Kidney glomerular epithelial cell (primary cell): ENCODE measurements at places on chromosomes 6 and 20.

GRCh38 chr6:8736156-8736895, 301.0 kb upstream of the SLC35B3 start:
- DNase-seq, result no peak

DNA sequence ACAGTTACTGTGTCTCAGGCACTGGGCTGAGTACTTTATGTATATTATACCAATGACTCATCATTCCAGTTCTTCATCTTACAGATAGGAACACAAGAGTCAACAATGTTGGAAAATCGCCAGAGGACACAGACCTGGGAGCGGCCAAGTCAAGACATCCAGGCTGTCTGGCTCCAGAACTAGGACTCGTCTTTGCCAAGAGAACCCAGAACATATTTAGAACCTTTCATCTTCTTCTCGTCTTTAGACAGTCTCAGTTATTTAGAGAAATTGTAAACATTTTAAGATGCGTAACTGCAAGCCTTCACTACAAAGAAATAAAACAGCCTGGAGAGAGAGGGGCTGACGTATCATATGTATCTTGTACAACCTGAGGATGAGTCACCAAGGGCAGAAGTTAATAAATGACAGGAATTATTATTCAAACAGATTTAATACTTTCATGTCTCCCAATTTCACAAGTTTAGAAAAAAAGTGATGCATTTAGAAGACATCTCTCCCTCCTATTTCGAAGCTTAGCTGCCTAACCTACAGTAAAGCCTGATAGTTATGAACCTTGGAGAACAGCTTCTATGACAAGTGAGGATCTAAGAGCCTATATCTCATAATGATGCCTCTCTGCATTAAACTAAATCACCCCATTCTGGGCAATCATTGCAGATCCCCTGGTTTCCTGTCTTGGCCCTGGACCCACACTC, 43.4 kb downstream of the SLC22A3 start:
- peak; percentile 50 for DNase-seq

DNA sequence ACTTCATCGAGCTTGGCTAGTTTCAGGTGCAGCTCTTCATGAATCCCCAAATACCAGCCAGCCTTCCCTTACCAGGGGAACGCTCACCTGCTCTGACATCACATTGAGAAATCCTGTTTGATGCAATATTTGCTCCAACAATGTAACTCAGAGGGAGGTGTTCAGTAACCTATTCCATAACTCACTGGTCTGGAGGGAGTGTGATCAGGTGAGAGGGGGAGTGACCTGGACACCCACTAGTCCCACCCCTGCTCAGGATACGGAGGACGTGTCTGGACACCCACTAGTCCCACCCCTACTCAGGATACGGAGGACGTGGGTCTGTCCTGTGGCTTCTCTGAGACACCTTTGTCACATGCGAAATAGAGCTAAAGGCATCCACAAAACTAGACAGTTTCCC, 70.3 kb downstream of the HUS1B start:
- no peak for DNase-seq

GRCh38 chr6:113160306-113161017, 696.7 kb upstream of the MARCKS start:
- no peak for DNase-seq

GRCh38 chr6:108473197-108473596, 87.5 kb upstream of the FOXO3 start:
- DNase-seq, result no peak

DNA sequence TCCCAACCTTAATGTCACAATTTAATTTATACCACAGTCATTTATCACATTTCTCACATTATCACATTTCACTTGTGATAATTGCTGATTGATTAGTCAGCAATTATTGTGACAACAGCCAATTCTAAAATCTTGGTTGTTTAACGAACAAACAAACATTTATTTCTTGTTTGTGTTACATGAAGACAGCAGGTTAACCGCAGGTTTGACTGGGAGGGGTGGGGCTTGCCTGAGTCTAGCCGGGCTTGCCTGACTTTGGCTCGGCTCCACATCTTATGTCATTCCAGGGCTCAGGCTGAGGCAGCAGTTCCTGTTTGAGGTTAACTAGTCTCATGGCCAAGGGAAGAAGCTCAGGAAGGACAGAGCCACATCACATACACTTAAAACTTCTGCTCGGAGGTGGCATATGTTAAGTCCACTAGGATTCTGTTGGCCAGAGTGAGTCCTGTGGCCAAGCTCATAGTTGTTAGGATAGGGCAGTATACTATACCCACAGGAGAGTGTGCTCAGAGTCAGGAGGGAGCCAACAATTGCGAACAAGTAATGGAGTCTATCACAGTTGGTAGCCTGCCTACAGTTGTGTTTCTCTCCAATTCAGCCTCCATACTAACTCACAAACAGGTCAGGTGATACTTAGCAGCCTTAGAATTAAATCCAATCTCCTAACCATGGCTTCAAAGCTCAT, 90.0 kb upstream of the IFNGR1 start:
- DNase-seq, result peak; percentile 86

GRCh38 chr6:119521251-119521650, 171.7 kb upstream of the MAN1A1 start:
- no peak for DNase-seq

- DNase-seq, result no peak
Measured at GRCh38 chr20:13639150-13639497, 392 bp upstream of the TASP1 start.

DNA sequence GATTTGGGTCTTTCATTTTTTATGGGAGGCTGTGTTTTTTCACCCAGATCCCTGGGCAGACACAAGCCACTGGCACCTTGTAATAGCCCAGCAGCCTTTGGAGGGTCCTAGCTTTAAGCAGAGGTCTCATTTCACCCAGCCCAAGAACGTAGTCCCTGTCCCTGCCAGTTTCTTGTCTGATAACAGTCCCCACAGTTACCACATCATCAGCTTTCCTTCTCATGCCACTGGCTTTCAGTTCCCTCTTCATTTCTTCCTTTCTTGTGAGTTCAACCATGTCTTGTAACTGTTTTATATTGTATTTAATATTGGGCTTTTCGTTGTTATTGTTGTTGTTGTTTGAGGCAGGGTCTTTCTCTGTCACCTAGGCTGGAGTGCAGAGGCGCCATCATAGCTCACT, 10.6 kb downstream of the PNPLA1 start:
- no peak for DNase-seq

DNA sequence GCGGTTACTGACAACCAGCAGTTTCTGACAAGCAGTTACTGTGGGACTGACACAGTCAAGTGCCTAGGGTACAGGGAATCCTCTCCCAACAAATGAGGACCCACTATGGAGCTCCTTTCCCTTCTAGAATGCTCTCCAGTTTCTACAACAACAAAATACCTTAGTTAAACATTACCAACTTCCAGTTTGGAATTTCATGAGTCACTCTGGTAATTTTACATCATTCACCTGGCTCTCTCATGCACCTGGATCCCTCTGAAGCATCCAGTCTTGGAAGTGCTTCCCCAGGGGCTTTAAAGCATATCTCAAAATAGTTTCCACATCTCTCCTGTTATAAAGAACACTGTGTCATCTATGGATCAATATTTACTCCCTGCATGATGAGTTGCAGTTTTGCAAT, 286.7 kb upstream of the SPTLC3 start:
- DNase-seq, result peak; percentile 15

- DNase-seq, result no peak
Measured at GRCh38 chr20:18985551-18985950, 172.0 kb downstream of the SCP2D1 start.
